Smooth muscle cell of the pulmonary artery (primary cell): ENCODE measurements at places on chromosomes 16 and 17. TPM values are rescaled to one million over a fixed set of nuclear protein-coding genes. Genes with fewer than 3 reads are reported as not detected.

SCGB1C2 gene
- total RNA-seq, result not detected in 2 replicates

CNTD1 gene
- 0.07 and 0.36 TPM in 2 replicates for total RNA-seq

IL17C gene
- not detected in 2 replicates for total RNA-seq

PRM1 gene
- not detected in 2 replicates for total RNA-seq

MILR1 gene
- 2.3 and 15.9 TPM in 2 replicates for total RNA-seq

PYDC1 gene
- not detected in 2 replicates for total RNA-seq

GAS7 gene
- total RNA-seq, result 0.63 and 10.0 TPM in 2 replicates

MT1B gene
- not detected in 2 replicates for total RNA-seq

GPRC5C gene
- 13.8 and 15.0 TPM in 2 replicates for total RNA-seq

OR1A1 gene
- total RNA-seq, result not detected in 2 replicates
